ENCODE measurements at places on chromosomes 12 and 14.

- no peak for DNase-seq
Observed at GRCh38 chr14:87813686-87814085, 179.3 kb downstream of the GALC start.

- no peak for DNase-seq
Observed at GRCh38 chr14:75274050-75274898, 4.4 kb upstream of the FOS start.

DNA sequence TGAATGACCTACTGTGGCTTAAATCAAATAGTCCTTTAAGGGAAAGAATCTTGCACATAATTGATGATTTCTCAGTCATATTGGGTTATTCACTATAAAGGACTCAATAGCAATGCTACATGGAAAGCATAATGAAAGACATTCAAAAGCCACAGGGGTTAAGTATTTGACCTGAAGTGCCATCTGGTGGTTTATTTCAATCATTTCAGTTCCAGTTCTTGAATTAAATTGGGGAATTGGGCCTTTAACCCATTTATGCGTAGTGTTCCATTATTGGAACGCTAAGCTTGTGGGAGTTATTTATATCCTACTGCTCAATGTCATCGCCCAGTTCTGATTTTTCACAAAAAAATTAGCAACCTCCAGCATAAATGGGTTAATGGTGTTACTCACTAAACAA lies 41.3 kb upstream of the C12orf71 start:
- DNase-seq, result no peak

DNA sequence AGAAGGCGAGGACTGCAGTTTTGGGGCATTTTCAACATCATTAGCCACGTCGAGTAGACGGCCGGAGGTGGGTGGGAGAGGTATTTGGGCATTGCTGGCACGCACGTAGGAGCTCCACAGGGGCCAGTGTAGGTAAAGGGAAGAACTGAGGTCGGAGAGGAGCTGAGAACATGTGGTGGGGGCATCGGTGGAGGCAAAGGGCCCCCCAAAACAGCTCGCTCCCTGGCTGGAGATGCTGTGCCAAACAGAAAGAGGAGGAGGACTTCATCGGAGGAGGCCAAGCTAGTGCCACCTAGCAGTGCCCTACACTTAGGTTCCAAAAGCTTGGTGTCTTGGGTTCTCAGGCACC lies 52.0 kb upstream of the PPP2R5C start:
- DNase-seq, result no peak

GRCh38 chr14:87892763-87893162 lies 100.2 kb downstream of the GALC start:
- no peak for DNase-seq

- peak; percentile 72 for DNase-seq
Observed at GRCh38 chr14:99245564-99246511, 26.2 kb downstream of the BCL11B start.

GRCh38 chr12:54578778-54579177 lies 9.7 kb downstream of the PPP1R1A start:
- no peak for DNase-seq

DNA sequence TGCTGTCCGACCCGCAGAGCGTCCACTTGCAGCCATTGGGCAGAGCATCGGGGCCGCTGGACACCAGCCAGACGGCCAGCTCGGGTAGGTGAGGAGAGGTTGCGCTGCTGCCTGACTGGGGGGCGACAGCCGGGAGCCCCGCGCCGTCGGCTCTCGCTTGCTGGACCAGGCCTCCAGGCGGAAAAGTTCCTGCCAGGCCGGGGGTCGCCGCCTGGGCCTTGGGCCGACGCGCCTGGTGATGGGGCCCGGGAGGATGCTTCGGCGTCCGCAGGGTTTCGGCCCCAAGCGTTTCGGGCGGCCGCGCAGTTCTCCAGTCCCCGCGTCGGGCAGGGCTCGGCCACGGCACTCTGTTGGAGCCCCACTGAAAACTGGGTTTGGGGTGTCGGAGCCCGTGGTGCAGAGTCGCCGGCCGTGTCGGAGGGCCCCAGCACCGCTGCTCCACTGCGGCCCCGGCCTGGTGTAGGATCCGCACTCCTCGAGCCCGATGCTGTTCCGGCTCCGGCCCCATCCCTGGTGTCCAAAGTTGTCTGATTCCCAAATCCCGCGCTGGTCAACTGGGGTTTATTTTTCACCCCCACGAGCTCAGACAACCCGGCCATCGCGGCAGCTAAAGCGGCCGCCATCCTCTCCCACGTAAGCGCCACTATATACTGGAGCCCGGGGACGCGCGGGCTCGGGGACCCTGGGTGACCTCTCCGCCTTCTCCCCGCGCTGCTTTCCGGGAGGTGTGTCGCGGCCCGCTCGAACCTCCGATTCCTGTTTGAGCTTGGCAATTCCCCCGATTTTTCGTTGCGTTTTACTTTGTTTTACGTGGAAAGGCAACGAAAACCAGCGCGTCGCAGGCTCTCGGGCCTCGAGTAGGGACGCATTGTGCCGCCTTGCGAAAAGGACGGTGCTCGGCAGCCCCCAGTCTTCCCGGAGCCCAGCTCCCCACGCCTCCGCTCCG lies 872 bp downstream of the VSX2 start:
- peak; percentile 35 for DNase-seq

DNA sequence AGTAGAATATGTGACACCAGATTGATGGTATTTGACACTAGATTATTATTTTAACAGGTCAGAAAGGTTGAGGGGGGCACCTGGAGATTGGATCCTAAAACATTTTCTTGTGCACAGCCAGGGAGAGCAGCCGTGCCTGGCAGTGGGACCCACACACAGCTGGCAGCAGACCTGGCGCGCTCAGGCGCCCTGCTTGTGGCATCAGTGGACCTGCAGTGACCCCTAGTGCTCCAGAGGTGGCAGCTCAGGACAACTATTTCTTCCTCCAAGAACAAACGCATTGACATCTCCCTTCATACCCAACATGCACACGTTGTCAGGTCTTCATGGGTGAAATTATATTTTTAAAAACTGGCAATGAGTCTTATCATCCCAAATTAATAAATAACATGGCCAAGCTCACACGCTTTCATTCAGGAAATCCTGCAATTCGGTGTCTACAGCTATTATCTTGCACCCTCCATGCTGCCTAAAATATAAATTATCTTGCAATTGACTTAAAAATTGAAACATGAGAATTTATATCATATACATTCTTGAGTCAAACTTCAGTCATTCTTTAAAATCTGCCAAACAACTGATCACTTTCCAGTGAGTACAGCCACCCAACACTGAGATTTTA lies 7.7 kb upstream of the TMEM132D start:
- DNase-seq, result peak; percentile 68

DNA sequence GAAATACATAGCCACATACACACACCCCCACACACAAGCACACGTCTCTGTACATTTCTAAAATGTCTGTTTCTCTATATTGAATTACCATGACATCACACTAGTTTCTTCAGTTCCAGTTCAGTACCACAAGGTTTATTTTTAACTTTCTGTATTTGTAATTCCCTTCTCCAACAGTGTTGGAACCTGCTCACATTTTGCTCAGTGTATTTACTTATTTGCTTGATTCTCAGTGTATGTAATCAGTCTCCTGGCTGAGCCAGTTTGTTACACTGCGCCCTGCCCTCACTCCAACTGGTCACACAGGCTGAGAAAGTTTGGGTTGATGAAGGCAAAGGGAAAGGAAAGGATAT lies 67.1 kb downstream of the MON2 start:
- no peak for DNase-seq

DNA sequence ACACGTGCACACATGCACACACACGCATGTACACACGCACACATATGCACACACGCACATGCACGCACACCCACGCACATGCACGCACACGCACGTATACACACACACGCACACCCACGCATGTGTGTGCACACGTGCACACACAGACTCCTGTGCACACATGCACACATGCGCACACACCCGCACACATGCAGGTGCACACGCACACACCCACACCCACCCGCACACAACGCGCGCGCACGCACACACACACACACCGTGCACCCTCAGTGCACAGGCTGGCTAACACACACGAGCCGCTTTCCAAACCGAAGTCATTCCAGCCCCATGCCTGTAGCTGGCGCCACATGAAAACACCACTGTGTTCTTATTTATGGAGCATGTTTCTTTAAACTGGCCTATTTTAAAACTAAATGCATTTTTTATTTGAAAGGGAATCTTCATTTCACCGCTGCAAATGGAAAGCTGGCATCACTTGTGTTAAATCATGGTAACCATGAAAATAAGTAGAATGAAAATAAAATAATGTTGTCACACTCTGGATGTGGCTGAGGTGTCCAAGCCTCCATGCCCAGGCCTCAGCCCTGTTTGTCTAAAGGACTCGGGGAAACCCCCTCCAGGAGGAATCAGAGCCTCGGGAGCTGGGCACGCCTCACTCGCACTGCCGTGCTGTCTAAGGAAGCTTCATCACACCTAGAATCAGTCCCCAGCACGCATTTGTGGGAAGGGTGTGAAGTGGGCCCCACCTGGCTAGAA lies 45.1 kb downstream of the GALNT9 start:
- DNase-seq, result no peak

DNA sequence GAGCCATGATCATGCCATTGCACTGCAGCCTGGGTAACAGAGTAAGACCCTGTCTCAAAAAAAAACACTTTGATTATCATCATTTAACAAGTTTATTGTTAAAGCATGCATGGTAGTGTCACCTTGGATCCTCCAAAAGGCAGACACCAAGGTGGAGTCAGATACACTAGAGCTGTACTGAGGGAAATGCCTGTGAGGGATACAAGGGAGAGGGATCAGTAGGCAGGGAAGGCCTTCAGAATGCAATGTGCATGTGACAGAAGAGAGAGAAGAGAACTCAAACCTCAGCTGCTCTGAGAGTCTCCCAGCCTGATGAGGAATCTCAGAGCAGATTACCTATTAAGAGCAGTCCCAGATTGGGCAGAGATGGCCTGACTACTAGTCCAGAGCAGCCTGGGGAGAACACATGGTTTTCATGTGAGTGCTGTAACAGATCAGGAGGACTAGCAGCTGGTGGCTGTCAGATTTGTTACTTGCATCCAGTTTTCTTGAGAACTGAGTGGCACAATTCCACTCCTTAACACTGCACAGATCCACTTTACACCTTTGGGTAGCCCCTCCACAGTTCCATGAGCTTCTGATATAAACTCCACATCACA lies 38.0 kb upstream of the A2ML1 start:
- DNase-seq, result no peak

- no peak for DNase-seq
Observed at GRCh38 chr12:116427200-116427930, 131.8 kb upstream of the MAP1LC3B2 start.

DNA sequence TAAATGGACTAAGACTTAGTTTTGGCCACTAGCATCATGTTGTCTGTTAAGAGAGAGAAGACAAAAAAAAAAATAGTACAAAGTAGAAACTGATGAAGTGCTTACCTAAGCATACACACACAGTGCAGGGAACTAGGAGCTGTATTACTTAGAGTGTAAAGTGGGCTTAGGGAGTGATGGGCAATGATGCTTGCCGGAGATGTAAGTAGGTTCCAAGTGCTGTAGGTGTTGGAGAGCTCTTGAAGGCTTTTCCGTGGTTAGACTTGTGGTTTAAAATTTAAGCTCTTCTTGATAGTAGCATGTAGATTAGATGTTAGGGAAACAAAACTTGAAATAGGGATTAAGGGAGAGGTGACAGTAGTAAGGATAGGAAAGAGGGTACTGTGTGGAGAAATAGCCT lies 34.7 kb downstream of the MIA2 start:
- DNase-seq, result no peak

GRCh38 chr12:2629051-2629450 lies 165.7 kb upstream of the FKBP4 start:
- no peak for DNase-seq

DNA sequence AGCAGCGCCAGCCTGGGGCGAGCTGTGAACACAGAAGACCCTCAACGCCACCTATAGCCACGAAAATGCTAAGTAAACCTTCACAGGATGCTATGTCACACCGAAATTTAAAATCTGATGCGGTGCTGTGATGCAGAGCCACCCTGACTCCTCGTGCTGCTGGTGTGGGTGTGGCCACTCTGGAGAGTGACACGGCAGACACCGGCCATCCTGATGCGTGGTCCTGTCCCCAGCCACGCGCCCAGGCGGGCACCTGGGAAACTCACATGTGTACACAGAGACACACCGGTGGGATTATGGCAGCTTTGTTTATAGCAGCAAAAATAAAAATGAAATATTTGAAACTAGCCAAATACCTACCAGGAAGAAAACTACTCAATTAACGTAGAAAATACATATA lies 138.3 kb upstream of the SFSWAP start:
- no peak for DNase-seq

GRCh38 chr14:56358851-56359614 lies 220.6 kb upstream of the TMEM260 start:
- DNase-seq, result no peak

DNA sequence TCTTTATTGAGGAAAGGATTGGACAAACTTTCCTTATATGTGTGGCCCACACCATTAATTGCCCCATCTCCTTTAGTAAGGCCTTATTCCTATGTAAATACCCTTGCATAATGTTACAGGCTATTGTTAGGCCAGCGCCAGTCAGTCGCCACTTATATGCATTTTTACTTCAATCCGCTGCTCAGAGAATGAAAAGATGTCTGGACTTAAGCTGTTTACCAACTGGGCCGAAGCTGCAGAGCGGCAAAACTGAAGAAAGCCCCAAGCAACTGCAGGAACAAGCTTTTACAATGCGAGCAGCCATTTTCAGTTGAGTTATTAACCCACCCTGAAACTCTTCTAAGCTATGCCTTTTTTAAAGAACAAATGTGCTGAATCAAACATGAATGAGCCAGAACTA lies 92.1 kb upstream of the OTX2 start:
- no peak for DNase-seq

- DNase-seq, result no peak
Observed at GRCh38 chr12:5620896-5621295, 189.0 kb downstream of the NTF3 start.

GRCh38 chr12:122111089-122111641 lies 32.6 kb downstream of the MLXIP start:
- no peak for DNase-seq

GRCh38 chr12:58938440-58938839 lies 18.1 kb upstream of the LRIG3 start:
- DNase-seq, result no peak

GRCh38 chr12:14284184-14284722 lies 81.2 kb upstream of the ATF7IP start:
- DNase-seq, result peak; percentile 44

DNA sequence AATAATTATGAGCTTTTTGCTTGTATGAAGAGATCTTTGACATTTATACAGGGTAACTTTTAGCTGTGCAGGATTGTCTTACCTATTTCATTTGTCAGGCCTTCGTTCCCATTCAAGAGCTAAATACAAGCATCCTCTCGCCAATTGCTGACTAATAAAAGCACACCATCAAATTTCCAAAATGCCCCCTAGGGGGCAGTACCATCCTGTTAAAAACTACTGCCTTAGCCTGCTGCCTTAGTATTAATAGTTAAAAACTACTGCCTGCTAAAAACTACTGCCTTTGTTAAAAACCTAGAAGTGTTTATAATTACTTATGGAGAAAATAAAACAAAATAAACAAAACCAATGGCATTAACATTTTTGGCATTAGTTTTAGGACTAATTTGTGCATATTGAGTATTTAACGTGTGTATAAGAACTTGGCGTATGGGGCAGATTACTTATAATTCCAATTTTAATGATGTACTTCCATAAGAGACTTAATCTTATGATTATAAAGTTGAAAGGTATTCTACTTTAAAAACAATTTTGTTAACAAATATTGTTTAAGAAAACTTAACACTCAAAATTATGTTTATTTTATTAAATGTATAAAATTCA lies 3.0 kb upstream of the IFI27L2 start:
- no peak for DNase-seq

GRCh38 chr14:75615200-75615599 lies 36.8 kb downstream of the FLVCR2 start:
- no peak for DNase-seq
